Activated CD8-positive, alpha-beta memory T cell treated with anti-CD3 and anti-CD28 coated beads for 48 hours (primary cell): ENCODE measurements at places on chromosomes 4 and X.

DNA sequence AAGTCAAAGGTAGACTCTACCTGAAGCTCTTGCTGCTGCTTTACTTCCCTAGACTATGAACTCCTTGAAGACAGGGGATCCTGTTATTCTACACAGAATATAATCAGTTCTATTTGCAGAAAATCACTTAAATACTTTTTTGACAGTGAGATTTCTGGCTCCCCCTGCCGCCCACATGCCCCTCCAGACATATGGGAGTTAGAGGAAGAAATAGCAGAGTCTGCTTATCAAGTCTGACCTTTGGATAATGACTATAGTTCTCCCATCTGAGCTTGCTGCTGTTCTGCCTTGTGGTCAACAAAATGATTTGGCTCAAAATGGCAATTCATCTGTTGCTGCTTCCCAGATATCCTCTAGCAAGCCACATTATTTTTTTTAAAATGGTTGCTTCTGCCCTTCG, 101.1 kb downstream of the ENOX2 start:
- no peak for DNase-seq

- DNase-seq, result no peak
Measured at GRCh38 chrX:96696462-96696861, 11.8 kb downstream of the DIAPH2 start.

GRCh38 chrX:67426946-67427345, 116.9 kb upstream of the AR start:
- DNase-seq, result no peak

GRCh38 chr4:138773321-138773720, 242.3 kb upstream of the NOCT start:
- no peak for DNase-seq
